Natural killer cell (primary cell): ENCODE measurements at places on chromosomes 1 and 21. TPM values are rescaled to one million over a fixed set of nuclear protein-coding genes. Genes with fewer than 3 reads are reported as not detected.

DNA sequence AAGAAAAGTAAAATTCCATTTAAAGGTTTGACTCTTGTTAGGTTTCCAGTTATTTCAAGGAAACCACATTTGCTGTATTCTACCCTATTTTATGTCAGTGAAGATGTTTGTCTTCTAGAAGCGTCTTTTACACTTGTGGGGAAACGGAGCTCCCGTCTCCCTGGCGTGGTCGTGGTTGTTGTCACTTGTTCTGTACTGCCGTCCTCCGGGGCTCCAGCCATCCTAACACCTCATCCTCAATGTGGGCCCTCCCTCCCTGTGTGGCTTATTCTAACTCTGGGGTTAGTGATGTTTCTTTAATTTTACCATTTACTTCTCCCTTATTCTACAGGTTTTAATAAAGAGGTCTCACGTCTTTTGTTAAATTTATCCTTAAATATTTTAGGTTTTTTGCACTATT lies 52.7 kb upstream of the DIP2A start:
- DNase-seq = no peak

LRRC42 gene
- 10.0 TPM for total RNA-seq

DNA sequence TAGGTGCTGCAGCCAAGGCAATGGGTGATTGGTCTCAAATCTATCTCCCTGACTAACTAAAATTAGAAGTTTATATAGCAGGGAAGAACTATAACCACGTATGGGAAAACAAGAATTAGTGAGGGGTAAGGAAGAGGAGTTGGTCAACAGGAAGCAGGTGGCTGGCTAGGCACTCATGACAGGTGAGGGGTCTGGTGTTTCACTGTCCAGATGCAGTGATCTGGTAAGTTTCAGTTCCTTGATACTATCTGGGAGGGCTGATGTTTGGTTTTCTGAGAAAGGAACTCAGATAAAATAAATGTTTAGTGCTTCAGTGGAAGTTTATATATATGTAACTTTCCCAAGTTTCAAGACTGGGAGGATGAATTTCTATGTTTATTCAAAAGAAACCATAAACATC lies 11.6 kb upstream of the POU2F1 start:
- DNase-seq = no peak

GJB4 gene
- not detected for total RNA-seq

DNA sequence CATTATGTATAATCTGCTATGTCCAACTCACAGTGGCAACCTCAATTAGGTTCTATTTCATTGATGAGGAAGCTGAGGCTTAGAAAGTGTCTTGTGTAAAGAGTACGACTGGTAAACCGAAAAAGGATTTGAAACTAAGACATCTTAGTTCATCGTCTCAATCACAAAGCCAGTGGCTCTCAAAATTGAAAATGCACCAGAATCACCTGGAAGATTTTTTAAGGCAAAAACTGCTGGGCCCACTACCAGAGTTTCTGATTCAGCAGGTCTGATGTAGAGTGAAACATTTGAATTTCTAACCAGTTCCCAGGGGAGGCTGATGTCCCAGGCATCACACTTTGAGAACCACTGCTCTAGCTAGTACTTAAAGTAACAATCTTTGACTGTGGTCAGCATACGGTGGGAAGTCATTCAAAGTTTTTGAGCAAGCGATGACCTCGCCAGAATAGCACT lies 5.2 kb upstream of the LRRC53 start:
- no peak for DNase-seq
